Pancreas (tissue), 10 donors: ENCODE measurements at places on chromosomes 1 and 21.

- no peaks in the 10 kb centered on the region for H3K27me3 ChIP-seq
- H3K27ac ChIP-seq, result no peak overlapping the region
- H3K36me3 ChIP-seq, result no peaks in the 10 kb centered on the region
- no peak overlapping the region for H3K4me3 ChIP-seq
These were observed 136.0 kb downstream of the TLR5 start for GRCh38 chr1:223006917-223007648.

DNA sequence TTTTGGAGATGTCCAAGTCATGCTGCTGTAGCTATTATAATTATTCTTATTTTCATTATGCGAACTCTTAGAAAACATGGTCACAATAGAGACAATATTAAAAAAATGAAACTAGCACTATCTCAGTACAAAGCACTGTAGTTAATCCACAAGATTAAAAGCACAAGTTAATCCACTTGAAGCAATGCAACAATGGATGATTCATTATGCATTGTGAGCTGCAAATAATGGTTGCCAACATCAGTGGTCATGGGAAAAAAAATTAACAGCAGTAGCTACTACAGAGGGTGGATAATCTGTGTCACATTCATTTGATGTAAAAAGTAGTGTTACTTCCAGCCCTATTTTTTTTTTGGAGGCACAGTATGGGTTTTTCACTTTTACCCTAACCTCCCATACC, 56.7 kb downstream of the DPT start:
- no peaks in the 10 kb centered on the region for H3K27me3 ChIP-seq
- H3K36me3 ChIP-seq, result no peaks in the 10 kb centered on the region
- no peak overlapping the region for H3K4me3 ChIP-seq
- H3K4me1 ChIP-seq, result no peaks in the 10 kb centered on the region
- no peak overlapping the region for H3K27ac ChIP-seq

- H3K27me3 ChIP-seq, result no peaks in the 10 kb centered on the region
- no peaks in the 10 kb centered on the region for H3K4me1 ChIP-seq
- no peaks in the 10 kb centered on the region for H3K36me3 ChIP-seq
- H3K27ac ChIP-seq, result no peak overlapping the region
- DNase-seq, result no peak
- H3K4me3 ChIP-seq, result no peak overlapping the region
These were observed 204.4 kb downstream of the SLC35F3 start for GRCh38 chr1:234108921-234109320.

DNA sequence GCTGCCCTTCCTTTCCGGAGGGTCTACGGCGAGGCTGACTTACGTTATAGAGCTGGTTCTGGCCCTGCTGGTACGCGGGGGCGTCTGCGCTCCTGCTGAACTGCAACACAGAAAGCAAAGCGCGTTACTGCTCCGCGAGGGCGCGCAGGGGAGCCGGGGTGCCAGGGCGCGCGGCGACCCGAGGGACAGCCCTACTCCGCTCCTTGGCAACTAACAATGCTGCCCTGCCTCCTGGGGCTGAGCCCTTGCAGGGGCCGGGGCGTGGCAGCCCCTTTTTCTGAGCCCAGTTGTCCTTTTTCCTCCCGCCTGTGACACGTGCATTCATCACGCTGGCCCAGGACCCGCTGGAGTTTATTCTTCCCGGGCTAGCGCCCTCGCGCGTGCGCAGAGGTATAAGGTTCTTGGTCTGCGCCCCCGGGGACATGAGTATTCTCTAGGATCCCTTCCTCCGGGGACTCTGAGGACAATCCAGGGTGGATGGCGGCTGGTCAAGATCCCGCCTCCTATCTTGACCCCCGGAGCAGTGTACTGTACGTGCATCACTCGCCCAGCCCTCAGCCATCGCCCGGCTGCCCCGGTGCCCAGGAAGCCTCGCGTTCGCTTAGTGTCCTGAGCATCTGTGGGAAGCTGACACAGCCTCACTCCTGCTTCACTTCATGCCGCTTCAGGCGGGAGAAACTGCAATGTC, 78.9 kb downstream of the CD247 start:
- DNase-seq, result peak; percentile 72
- H3K4me1 ChIP-seq, result no peaks in the 10 kb centered on the region
- H3K4me3 ChIP-seq, result peak overlapping the region; percentile 45
- H3K36me3 ChIP-seq, result no peaks in the 10 kb centered on the region

DNA sequence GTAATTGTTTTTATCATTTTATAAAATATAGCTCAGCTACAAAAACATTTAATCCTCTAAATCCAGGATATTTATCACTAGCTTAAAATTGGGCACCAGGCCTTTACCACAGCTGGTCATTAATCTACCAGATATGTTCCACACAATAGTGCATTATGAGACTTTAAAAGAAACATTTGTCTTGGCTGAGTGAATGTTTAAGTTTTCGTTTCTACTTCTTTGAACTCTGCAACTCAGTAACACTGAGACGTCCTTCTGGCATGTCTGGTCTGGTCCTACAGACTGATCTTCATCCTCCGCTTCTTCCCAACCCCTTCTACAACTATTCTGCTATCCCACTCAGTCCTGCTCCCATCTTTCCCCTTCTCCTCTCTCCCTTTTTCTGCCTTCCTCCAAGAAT, 296.2 kb downstream of the NEGR1 start:
- no peak overlapping the region for H3K27ac ChIP-seq
- H3K36me3 ChIP-seq, result no peaks in the 10 kb centered on the region
- no peaks in the 10 kb centered on the region for H3K4me1 ChIP-seq
- no peak overlapping the region for H3K4me3 ChIP-seq
- no peak for DNase-seq
- no peaks in the 10 kb centered on the region for H3K27me3 ChIP-seq

GRCh38 chr1:81607924-81608323, 192.8 kb upstream of the ADGRL2 start:
- H3K27me3 ChIP-seq, result no peaks in the 10 kb centered on the region
- no peak for DNase-seq
- H3K27ac ChIP-seq, result no peak overlapping the region
- H3K36me3 ChIP-seq, result no peaks in the 10 kb centered on the region
- H3K4me1 ChIP-seq, result no peaks in the 10 kb centered on the region

DNA sequence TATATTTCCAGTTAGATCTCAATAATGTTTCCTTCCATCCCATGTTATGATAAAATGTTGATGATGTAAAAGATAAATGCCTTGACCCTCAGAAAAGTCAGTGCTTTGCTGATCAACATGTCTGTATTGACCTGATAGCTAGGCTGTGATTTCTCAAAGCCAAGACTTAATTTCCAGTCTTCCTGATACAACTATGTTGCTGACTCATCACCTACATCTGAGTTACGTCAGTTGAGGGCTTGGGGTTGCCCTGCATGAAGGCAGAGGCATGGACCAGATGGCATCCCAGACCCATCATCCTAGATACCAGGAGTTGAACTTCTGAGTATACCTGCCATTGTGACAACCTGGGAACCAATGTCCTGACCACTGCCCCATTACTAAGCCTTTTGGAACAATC, 4.8 kb downstream of the LCE1D start:
- no peak overlapping the region for H3K27ac ChIP-seq
- H3K36me3 ChIP-seq, result no peaks in the 10 kb centered on the region
- H3K27me3 ChIP-seq, result no peaks in the 10 kb centered on the region
- H3K4me3 ChIP-seq, result no peak overlapping the region
- H3K4me1 ChIP-seq, result no peaks in the 10 kb centered on the region

- no peaks in the 10 kb centered on the region for H3K27me3 ChIP-seq
- no peaks in the 10 kb centered on the region for H3K36me3 ChIP-seq
- H3K4me3 ChIP-seq, result no peak overlapping the region
- H3K27ac ChIP-seq, result no peak overlapping the region
- no peaks in the 10 kb centered on the region for H3K4me1 ChIP-seq
These were observed 39.9 kb downstream of the SIPA1L2 start for GRCh38 chr1:232589812-232590743.

GRCh38 chr1:160261556-160261892, 825 bp downstream of the DCAF8 start:
- peak overlapping the region; percentile 97 for H3K27ac ChIP-seq
- H3K27me3 ChIP-seq, result no peaks in the 10 kb centered on the region
- peaks cover 13% of the 10 kb centered on the region for H3K4me1 ChIP-seq

- H3K27me3 ChIP-seq, result no peaks in the 10 kb centered on the region
- H3K27ac ChIP-seq, result no peak overlapping the region
- H3K36me3 ChIP-seq, result no peaks in the 10 kb centered on the region
These were observed 22.6 kb upstream of the FCGR2A start for GRCh38 chr1:161482610-161483009.

DNA sequence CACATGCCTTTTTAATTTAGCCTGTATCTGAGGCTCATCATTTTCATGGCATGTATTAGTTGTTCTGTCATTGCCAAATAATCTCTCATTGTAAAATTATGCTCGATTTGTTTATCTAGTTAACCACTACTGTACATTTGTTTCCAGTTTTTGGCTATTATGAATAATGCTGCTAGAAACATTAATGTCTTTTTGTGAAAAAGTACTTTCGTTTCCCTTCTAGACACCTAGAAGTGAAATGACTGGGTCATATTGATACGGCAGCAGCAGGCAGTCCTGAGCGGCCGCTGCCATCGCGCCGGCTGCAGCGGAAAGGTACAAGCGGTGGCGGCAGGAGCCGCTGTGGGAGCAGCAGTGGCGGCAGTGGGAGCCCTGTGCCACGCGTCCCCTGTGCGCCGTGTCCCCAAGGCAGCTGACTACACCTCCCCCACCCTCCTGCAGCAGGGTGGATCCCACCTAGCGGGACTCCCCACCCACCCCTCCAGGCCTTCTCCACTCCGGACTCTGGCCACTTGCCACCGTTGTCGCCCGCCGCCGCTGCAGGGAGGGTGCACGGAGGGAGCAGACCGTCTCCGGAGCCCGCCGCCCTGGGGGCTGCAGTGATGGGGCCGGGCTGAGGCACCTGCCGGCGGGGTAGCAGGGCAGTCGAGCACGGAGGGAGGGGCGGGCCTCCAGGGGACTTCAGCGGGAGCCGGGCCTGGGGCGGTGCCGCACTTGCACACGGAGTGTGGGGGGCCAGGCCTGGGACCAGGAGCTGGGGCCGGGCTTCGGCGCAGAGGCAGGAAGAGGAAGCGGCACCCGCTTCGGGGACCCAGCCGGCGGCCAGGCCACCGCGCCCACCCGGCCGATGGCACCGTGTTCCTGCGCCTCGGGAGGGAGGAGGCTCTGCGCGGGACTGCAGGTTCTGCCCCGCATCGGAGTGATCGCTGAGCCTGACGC, 66.8 kb upstream of the RGS7 start:
- H3K4me3 ChIP-seq, result peak overlapping the region; percentile 52
- H3K27me3 ChIP-seq, result peaks cover 6% of the 10 kb centered on the region
- no peaks in the 10 kb centered on the region for H3K36me3 ChIP-seq
- H3K4me1 ChIP-seq, result no peaks in the 10 kb centered on the region
- no peak overlapping the region for H3K27ac ChIP-seq

DNA sequence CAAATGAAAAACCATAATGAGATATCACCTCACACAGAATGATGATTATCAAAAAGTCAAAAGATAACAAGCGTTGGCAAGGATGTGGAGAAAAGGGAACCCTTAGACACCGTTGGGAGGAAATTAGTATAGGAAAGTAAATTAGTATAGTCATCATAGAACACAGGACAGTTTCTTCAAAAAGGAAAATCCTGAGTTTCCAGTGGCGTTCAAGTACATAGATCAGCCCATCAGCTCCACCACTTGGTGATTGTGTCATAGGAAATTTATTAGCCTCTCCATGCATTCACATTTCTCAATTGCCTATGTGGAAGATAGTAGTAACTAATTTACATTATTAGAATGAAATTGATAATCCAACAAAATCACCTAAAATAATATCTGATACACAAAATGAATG, 20.8 kb upstream of the GBP2 start:
- no peak overlapping the region for H3K4me3 ChIP-seq
- no peaks in the 10 kb centered on the region for H3K4me1 ChIP-seq
- DNase-seq, result no peak

- no peak overlapping the region for H3K27ac ChIP-seq
- H3K27me3 ChIP-seq, result no peaks in the 10 kb centered on the region
- H3K4me3 ChIP-seq, result no peak overlapping the region
- no peaks in the 10 kb centered on the region for H3K4me1 ChIP-seq
- no peaks in the 10 kb centered on the region for H3K36me3 ChIP-seq
These were observed 1422.9 kb downstream of the KCNT2 start for GRCh38 chr1:195185321-195185720.

DNA sequence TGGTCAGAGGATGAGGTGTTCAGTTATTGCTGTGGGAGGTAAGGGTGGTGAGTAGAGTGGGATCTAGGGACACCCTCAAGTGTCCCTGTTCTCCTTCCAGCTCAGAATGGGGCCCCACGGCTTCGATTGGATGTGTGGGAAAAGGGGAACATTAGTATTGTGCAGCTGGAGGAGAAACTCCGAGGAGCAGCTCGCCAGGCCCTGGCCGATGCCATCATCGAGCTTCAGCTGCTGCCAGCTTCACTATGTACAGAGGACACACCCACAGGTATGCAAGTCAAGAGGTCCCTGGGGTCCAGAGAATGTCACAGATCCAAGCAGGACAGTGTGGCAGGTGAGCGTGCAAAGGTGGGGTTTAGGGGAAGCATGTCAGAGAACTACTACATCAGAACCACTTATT, 13.9 kb downstream of the HYI start:
- H3K36me3 ChIP-seq, result no peaks in the 10 kb centered on the region
- no peaks in the 10 kb centered on the region for H3K4me1 ChIP-seq
- H3K27ac ChIP-seq, result no peak overlapping the region
- DNase-seq, result no peak
- H3K4me3 ChIP-seq, result no peak overlapping the region

DNA sequence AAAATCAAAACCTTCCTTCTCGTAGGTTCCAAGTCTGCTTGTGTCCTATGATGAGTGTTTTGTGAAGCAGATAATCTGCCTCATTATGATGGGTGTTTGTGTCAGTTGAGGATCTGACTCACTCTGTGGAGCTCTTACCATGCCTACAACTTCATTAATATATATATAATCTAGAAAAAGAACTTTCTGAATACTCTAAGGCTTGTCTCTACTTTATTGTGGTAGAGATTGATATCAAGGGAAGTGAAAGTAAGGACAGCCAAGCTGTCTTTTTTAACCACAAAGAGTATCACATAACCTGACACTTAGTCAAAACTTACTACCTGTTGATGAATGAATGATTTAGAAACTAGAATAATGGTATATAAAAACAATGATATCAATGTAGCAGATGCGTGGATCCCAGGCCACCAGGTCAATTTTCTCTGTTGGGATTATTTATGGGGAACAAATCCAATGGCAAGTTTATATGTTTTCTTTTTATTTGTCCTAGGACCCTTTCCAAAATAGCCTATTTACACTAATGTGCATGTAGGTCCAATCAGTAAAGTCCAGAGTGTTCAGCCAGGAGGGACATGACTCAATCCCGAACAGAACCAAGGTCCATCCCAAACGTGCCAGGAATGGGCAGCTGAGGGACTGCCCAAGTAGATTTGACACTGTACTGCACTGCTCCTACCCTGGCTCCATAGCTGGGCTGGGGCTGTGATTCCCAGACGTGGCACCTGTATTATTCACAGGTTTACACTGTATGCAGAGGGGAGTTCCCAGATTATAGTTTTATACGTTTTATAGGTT, 182.3 kb upstream of the GREM2 start:
- no peaks in the 10 kb centered on the region for H3K27me3 ChIP-seq
- no peaks in the 10 kb centered on the region for H3K4me1 ChIP-seq
- no peak for DNase-seq
- H3K36me3 ChIP-seq, result no peaks in the 10 kb centered on the region
- H3K4me3 ChIP-seq, result no peak overlapping the region
